ENCODE measurements at places on chromosomes 13 and 19. TPM values are rescaled to one million over a fixed set of nuclear protein-coding genes. Genes with fewer than 3 reads are reported as not detected.

Gene ZNF844
- total RNA-seq, result 0.12 TPM

Gene NCCRP1
- total RNA-seq, result not detected

Gene PSG7
- total RNA-seq, result not detected

Gene DHX34
- total RNA-seq, result 10.4 TPM

Gene CACNG8
- 0.72 TPM for total RNA-seq

Gene NECTIN2
- 63.4 TPM for total RNA-seq
